ENCODE measurements at places on chromosomes 3 and 15. TPM values are rescaled to one million over a fixed set of nuclear protein-coding genes. Genes with fewer than 3 reads are reported as not detected.

CPEB1 gene
- not detected for total RNA-seq

GOLGA8Q gene
- total RNA-seq = 1.4 TPM

DNA sequence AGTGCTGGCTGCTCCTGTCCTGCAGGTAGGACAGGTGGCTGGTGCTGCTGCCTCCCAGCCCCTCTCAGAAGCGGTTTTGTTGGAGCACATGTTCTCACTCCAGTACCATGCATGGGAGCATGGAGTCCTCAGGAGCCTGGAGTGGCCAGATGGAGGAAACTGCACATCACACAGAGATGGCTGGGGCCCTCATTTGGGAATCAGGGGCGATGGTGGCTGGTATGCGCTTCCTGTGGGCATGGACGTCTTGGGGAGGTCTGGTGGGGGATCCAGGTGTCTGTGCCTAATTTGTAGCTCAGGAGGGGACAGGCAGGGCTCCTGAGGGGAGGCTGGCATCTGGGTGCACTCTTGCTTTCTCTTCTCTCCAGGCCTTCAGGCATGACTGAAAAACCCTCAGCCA lies 168.2 kb downstream of the KLF13 start:
- no peak overlapping the region for H3K27ac ChIP-seq
- H3K4me1 ChIP-seq = peaks cover 16% of the 10 kb centered on the region
- DNase-seq = no peak
- H3K27me3 ChIP-seq = no peaks in the 10 kb centered on the region
- H3K36me3 ChIP-seq = peaks cover 12% of the 10 kb centered on the region
- H3K4me3 ChIP-seq = no peak overlapping the region

- no peak for DNase-seq
- no peaks in the 10 kb centered on the region for H3K27me3 ChIP-seq
- H3K4me3 ChIP-seq = no peak overlapping the region
- H3K36me3 ChIP-seq = no peaks in the 10 kb centered on the region
Observed at GRCh38 chr3:134189849-134190248, 60.8 kb downstream of the RYK start.

DNA sequence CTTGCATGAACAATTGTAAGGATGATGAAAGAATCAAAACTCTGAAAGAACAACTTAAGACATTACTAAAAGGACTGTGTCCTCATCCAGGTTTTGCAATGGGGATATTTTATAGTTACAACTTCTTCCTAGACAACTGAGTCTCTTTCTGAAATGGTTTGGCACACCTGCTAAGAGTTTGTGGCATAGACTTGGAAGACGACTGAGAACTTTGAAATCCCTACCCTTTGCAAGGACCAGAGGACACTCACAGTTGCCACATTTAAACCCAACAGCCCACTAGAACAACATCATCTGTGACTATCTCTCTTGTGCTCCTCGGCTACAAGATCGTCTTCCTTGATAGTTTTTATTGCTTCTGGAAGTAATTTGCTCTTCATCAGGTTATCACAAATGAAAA lies 342.4 kb downstream of the RORA start:
- H3K36me3 ChIP-seq = no peaks in the 10 kb centered on the region
- no peak overlapping the region for H3K27ac ChIP-seq
- H3K27me3 ChIP-seq = peaks cover 28% of the 10 kb centered on the region
- peaks cover 2% of the 10 kb centered on the region for H3K4me1 ChIP-seq
- DNase-seq = no peak
- no peak overlapping the region for H3K4me3 ChIP-seq

- no peak overlapping the region for H3K27ac ChIP-seq
- no peak for DNase-seq
- no peaks in the 10 kb centered on the region for H3K36me3 ChIP-seq
- peaks cover 4% of the 10 kb centered on the region for H3K27me3 ChIP-seq
Observed at GRCh38 chr15:61731099-61731498, 329.1 kb downstream of the VPS13C start.
